ENCODE measurements at places on chromosomes 12 and 14. TPM values are rescaled to one million over a fixed set of nuclear protein-coding genes. Genes with fewer than 3 reads are reported as not detected.

DNA sequence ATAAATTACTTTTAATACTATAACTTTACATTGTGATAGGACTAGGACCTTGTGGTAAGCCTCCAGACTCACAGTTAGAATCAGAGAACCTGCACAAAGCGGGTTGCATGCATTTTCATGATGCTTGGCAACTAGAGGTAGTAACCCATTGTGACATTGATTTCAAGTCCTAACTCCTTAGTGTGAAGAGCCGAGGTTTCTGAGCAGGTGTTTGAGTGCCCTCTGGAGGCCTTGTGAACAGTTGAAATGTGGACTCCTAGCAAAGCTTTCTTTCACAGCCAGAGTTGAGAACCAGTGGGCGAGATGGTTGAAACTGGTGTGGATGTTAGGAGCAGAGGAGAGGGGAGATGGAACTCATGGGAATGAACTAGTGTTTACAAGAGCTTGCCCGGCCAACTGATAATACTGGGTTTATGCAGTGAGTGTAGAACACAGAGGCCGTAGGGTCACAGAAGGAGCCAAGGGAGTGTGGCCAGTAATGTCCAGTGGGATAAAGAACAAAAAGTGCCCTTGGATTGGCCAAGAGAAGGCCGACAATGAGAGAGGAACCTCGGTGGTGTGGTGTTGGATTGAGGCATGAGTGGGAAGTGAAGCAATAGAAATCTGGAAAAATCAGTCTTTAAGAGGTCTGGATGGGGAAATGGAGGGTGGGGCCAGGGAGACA is 10.9 kb downstream of the ZNF664 start:
- peak; percentile 41 for DNase-seq

- peak; percentile 79 for DNase-seq
These were observed 7.7 kb upstream of the PPP1R13B start for GRCh38 chr14:103854822-103855733.

DNA sequence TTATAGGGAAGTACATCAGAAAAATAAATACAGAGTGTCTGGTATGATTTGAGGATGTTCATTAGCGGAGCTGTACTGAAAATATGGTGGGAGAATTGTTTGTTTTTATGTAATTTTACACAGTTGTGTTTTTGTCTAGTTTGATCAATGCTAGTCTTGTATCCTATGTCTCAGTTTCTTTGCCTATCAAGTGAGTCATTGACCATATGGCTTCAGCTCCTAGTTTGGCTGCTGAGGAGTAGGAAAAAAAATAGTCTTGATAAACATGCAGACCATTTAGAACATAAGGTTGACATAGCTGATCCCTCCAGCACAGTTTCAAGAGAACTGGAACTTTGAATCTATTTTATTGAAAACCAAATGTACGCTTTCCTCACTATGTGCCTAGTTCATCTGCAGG is 1292.1 kb upstream of the FLRT2 start:
- no peak for DNase-seq

GRCh38 chr14:85058150-85058549 is 471.8 kb upstream of the FLRT2 start:
- DNase-seq, result no peak

- DNase-seq, result no peak
These were observed 100.2 kb downstream of the EPS8 start for GRCh38 chr12:15688838-15689625.

- no peak for DNase-seq
These were observed 7.9 kb downstream of the SLC16A7 start for GRCh38 chr12:59603754-59604153.

DNA sequence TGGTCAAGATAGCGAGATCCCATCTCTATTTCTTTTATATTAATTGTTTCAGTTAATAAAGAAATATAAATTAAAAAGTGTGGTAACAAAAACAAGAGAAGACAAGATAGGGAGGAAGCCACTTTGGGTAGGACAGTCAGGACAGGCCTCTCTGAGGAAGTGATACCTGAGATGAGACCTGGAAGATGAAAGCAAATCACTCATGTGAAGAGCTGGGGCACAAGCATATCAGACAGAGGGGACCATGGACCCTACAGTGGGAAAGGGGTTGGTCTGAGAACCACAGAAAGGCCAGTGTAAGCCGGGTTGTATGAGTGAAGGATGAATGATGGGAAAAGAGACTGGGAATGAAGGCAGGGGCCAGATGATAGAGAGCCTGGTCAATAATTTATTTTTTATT is 1.8 kb upstream of the MED6 start:
- no peak for DNase-seq

GRCh38 chr12:53825246-53826081 is 73.7 kb upstream of the CISTR start:
- peak; percentile 55 for DNase-seq

- DNase-seq, result no peak
These were observed 678.5 kb upstream of the FOXG1 start for GRCh38 chr14:28088125-28088524.

DNA sequence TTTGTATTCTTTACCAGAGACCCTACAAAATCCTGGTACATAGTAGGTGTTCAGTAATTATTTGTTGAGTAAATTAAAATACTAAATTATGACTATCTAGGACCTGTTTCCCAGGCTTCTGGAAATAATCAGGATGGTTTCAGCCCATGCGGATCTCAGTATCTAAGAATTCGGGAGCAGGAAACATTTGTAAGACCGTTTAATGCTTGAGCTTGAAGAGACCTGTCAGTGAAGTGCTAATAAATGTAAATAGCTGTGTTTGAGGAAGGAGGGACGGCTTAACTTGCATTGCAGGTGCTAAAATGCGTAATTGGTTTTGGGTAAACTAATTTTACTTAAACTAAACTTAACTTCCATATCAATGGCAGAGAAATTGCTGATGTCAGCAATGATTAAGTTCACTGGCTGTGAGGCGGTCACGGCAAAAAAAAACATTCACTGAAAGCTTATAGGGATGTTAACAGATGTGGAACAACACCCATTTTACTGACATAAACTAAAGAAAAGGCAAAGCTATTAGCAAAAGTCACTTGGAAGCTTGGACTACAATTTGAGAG is 28.6 kb upstream of the AEBP2 start:
- no peak for DNase-seq

DNA sequence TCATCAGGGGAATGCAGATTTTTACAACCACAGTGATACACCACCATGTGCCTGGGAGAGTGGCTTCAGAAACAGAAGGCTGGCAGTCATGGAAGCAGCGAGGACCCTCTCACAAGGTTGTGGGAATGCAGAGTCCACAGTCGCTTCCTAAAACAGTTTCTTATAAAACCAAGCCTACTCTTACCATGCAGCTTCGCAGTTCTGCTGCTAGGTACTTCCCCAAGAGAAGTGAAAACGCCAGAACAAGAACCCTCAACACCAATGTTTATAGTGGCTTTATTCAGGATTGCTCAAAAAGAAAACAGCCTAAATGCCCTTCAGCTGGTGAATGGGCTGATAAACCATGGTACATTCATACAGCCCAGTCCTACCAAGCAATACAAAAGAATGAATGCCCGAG is 87.2 kb downstream of the DDX51 start:
- no peak for DNase-seq

GRCh38 chr12:122059203-122059960 is 19.2 kb upstream of the MLXIP start:
- no peak for DNase-seq

DNA sequence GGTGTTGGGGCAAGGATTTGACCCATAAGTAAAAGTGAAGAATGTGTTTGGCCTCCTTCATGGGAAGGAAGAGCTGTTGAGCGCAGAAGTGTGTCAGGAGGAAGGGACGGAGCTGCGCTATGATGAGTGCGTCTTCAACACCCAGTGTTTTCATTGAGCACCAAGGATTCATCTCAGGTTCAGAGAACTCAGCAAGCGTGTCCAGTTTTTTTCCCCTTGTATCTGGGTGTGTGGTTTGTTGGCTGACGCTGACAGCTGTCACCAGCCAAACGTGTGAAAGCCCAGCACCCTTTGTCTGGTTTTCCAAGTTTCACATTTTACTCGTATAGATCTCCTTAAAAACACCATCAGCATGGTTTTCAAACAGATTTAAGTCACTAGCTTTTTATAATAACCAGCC is 12.3 kb downstream of the EP400 start:
- no peak for DNase-seq

- no peak for DNase-seq
These were observed 1.3 kb downstream of the PNP start for GRCh38 chr14:20470603-20470901.

- DNase-seq, result no peak
These were observed 11.9 kb upstream of the DHRS4 start for GRCh38 chr14:23941669-23942068.

GRCh38 chr12:108995370-108995992 is 25.4 kb downstream of the SVOP start:
- DNase-seq, result no peak

- no peak for DNase-seq
These were observed 13.0 kb downstream of the TMEM52B start for GRCh38 chr12:10191865-10192264.

DNA sequence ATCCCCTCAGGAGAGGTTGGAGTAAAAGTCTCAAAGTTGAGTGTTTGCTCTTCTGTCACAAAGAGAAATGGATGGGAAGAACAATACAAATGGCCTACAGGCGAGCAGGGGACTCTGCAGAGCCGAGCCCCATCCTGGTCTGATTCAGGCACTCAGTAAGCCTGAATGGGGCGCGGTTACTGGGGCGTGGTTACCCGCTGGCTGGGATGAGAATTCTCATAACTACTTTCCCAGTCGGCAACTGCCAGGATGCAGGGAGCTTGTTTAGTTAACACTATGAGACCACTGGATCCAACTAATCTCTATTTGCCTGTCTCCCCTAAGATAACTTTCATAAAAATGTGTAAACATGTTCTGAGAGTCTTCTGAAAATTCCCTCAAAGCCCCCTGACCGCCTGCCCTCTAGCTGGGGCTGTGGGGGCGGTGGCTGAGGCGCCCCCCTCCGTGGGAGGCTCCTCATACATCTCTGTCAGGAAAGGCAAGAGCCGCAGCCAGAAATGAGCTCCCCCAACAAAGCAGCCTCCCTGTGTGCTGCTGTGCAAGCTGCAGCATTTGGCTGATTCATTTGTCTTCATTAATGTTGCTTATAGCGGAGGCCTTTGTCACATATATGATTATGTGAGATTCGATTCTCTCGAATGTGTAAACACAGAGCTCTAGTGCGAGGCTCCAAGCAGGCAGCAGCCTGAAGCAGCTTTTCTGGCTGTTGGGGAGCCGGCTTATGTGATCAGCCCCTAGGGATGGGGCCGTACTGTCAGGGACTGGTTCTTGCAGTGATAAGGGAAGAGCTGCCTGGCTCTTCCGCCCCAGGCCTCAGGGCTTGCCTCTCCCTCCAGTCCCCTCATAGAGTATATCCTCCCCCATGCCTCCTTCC is 126.1 kb upstream of the ARHGAP5 start:
- peak; percentile 64 for DNase-seq

DNA sequence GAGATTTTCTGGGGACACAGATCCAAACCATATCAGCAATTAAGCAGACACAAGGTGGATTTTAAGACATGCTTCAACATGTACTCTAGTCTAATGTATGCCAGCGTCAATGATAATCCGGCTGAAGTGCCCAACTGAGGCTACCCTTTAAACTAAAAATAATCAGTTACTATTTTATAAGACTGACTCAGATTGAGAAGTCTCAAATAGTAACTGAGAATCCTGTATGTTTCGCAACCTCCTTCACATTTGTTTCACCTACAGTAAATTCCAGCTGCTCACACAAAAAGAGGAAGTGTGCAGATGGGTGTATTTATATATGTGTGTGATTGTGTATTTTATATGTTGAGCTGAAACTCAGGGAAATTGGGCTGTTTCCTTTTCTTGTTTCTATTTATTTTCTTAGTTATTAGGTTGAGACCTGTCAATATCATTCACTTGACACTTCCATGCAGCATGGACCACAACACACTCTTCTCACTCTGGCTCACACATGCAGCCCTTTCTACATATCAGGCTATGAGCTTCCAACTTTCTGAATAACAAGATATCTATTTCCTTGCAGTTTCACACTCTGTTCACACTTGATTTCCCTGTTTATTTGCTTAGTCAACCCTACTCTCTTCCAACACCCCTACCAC is 1224.9 kb upstream of the TMEM132C start:
- DNase-seq, result no peak

GRCh38 chr14:81302638-81303037 is 81.9 kb upstream of the GTF2A1 start:
- no peak for DNase-seq

CMTM5 gene
- polyA plus RNA-seq, result 1.3 TPM

AHNAK2 gene
- 2.1 TPM for polyA plus RNA-seq

PTPRB gene
- polyA plus RNA-seq, result 1.8 TPM

PLA2G1B gene
- polyA plus RNA-seq, result 10.2 TPM

GLT8D2 gene
- polyA plus RNA-seq, result 3.4 TPM

CLEC1B gene
- not detected for polyA plus RNA-seq

Measured in stomach (tissue), 19 donors.